ENCODE measurements at places on chromosomes 13 and 19.

GRCh38 chr19:18097217-18097992 lies at the start of gene MAST3:
MAST3 (plus strand) TSS chr19:18097778; CDS start chr19:18097793, 15 bp downstream.
- peak; percentile 92 for DNase-seq

- DNase-seq = no peak
Observed at GRCh38 chr19:6694147-6694815, 24.3 kb upstream of the TNFSF14 start.

GRCh38 chr13:25203127-25203740 lies 31.1 kb upstream of the AMER2 start:
- DNase-seq = no peak

DNA sequence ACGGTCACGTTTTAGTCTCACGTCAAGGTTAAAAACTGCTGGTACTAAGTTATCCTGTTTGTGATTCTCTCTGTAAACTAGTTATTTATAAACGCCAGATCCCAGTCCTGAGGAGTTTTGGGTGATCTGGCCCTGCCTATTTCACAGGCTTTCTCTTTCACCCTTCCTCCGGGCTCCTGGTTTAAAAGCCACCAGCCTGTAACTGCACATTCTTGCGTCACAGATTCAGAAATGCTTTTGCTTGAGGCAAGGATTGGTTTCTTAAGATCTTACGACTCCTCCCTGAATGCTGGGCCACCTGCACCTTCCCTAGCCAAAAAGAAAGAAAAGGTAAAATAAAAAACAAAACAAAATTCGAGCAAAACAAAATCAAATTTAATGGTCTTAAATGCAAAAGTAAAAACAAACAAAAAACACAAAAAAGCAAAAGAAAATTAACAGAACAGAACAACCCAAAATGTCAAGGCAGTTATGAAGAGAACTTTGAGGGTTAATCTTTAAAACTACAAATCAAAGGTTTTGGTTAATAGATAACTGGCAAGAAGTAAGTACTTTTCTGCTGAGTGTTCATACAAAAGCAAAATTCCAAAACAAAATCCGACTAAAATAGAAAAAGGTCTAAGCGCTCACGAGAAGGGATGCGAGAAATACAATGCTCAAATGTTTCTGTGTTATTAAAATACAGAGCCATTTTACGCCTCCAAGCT lies 18.6 kb upstream of the TIMM44 start:
- peak; percentile 23 for DNase-seq

GRCh38 chr19:34345947-34346351 lies 19.0 kb upstream of the GPI start:
- peak; percentile 53 for DNase-seq
